HAP-1 (cell line): ENCODE measurements at places on chromosomes 3 and 15.

DNA sequence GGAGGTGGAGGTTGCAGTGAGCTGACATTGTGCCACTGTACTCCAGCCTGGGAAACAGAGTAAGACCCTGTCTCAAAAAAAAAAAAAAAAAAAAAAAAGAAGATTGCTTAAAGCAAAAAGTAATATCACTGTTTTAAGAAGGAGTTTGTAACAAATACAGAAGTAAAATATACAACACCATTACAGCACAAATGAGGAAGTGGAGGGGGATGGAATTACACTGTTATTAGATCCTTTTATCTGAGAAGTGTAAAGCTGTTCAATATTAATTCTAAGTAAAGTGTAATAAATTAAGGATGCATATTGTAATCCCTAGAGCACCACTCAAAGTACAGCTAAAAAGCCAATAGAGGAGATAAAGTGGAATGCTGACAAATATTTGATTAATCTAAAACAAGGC lies 47.0 kb upstream of the SNRPA1 start:
- DNase-seq: no peak

DNA sequence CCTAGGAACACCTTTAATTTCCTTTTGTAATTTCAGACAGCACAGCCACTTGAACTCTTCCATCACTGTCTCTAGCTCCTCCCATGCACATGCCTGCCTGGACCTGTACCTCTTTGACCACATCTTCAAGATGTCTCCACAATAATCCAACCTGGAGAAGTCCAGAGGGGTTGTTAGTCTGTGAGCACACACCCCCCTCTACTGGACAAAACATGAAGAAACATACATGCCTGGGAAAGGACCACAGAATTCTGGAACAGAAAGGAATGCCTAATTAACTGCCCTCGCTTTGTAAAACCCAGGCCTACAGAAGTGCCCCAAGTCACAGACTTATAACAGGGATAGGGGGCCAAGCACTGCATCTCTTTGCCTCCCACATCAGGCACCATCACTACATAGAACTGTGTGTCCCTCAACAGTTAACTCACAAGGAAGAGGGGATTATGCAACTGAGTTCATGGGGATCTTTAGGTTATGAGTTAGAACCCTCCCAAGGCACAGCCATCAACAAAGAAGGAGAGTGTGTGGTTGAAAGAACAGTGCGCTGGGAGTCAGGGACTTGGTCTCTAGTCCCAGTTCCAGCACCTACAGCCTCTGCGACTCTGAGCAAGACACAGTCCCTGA lies 61.7 kb downstream of the FMN1 start:
- peak; percentile 43 for DNase-seq

- DNase-seq: no peak
Measured at GRCh38 chr15:77712438-77712837, 79.7 kb upstream of the LINGO1 start.

DNA sequence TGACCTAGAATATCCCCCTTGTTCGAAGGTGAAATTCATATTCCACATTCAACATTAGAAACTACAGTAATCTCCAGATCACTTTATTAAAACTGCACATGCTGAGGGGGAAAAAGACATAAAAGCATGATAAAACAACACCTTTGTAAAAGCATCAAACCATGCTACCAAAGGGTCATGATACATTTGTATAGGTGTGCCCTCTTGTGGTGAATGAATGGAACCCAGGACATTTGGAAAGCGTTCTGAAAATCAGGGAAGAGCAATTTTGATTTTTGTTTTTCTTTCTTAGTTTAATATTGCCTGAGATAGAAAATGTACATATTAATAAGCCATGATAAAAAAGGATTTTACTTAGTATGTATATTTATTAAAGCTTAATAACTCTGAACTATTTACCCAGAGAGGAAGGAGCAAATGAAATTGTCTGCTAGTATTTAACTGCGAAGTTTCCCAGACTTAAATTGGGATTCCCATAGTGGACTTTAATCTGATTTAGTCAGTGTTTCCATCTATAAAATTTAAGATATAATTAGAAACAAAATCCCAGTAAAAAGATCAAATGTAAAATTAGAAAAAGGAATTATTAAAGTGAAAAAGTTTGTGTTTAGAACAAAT lies 105.8 kb upstream of the ARL6 start:
- peak; percentile 15 for DNase-seq

- no peak for DNase-seq
Measured at GRCh38 chr3:17744693-17745092, 2.3 kb upstream of the TBC1D5 start.

DNA sequence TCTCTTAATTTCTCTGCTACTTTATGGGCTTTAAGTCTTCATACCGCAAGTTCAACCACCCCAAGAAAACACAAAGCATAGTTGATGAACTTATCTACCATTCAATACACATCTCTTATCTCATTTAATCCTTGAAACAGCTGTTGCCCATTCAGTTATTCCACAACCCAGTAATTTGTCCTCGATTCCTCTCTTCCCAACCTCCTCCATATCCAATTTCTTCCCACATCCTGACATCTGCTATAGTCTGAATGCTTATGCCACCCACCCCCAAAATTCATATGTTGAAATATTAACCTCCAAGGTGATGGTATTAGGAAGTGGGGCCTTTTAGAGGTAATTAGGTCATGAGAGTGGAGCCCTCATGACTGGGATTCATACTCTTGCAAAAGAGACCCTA lies 345.4 kb downstream of the ERC2 start:
- DNase-seq: no peak

DNA sequence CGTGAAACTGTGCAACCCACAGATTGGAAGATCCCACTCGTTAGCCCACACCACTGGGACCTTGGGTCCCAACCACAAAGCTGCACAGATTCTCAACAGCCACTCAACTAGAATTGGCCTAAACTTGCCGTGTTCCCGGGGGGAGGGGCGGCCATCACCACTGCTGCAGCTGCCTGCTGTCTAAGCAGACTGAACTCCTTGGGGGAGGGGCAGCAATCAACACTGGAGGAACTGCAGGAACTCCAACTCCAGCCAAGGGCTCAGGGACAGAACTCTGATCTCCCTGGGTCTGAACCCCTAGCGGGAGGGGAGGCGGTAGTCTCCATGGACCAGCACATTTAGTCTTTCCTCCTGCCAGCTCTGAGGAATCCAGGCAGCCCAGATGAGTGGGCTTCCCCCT lies 205.9 kb downstream of the RSL24D1 start:
- no peak for DNase-seq

GRCh38 chr3:113751141-113751540 lies 4.3 kb downstream of the ATP6V1A start:
- DNase-seq: no peak

DNA sequence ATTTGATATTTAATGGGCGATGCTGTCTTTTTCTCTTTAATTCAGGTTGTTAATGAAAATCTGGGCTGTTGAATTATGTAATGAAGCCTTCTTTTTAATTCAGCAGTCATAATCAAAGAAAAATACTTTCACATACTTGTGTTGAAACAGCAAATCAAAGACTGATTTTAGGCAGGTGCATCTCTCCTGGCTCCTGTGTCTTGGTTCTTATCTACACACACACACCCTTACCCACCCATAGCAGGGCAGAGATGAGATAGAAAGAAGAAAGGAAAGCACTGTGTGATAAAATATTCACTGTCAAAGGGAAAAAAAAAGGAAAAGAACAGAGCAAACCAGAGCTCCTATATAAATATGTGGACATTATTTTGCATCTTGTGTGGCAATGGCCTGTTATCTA lies 130.6 kb upstream of the CGNL1 start:
- DNase-seq: no peak

DNA sequence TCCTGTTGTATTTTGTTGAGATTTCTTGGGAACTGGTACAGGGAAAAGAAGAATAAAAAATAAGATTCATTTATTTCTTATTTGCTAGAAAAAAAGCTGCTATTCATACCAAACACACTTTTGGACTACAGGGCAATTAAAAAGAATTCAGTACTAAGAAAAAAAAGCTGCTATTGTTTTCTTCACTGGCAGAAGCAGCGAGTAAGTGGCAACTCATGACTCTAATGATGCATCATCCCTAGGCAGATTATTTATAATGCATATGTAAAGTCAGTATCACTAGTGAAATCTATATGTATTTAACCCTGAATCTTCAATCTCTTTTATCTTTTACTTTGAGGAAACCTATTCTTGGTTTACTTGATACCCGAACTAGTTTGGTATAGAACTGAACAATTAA lies 15.2 kb downstream of the PFN2 start:
- no peak for DNase-seq

DNA sequence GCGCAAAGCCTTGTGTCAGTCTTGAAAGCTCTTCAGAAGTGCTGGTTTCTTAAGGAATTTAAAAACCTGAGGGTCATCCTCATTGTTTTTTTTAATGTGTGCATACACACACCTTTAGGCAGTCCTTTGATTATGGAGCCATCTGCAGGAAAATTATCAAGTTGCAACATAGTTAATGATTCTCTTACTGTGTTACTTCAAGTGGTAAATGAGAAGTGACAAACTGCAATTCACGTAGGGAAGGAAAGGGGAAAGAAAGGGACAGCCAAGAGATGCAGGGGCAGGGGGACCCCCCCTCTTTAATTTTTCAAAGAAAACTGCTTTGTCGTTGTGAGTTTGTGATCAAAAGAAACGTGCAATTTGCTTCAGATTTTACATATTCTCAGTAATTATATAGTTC lies 162.4 kb upstream of the CGNL1 start:
- no peak for DNase-seq
